ENCODE measurements at places on chromosomes 5 and 9.

DNA sequence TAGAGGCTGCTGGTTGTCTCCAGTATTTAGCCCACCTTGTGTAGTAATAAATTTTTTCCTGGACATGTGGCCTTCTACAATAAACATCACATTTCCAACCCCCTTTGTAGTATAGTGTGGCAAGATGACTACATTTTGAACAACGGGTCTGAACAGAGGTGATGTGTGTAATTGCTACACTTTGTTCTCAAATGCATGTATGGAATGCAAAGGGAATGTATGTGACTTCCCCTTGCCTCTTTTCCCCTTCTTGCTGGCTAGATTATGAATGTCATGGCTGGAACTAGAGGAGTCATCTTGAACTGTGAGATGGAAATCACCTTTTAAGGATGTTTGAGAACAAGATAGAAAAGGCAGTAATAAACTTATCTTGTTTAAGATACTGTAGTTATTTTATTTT lies 54.5 kb downstream of the PRR16 start:
- DNase-seq: no peak

DNA sequence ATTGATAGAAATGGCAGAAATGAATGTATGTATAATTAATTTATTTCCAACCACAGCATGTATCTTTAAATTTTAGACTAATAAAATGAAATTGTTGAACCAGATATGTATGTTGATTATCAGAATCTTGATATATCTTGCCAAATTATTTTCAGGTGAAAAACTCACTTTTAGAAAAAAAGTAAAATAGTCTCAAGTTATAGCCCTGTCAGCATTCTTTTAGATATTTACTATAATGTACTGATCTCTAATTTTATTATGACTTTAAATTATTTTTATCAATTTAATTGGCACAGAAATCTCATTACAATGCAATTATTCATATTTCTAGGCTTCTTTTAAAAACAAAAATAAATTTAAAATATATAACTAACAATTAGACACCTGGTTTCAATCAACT lies 1990.4 kb upstream of the CDH6 start:
- no peak for DNase-seq

- no peak for DNase-seq
Measured at GRCh38 chr5:157263496-157264090, 2.3 kb upstream of the CYFIP2 start.

DNA sequence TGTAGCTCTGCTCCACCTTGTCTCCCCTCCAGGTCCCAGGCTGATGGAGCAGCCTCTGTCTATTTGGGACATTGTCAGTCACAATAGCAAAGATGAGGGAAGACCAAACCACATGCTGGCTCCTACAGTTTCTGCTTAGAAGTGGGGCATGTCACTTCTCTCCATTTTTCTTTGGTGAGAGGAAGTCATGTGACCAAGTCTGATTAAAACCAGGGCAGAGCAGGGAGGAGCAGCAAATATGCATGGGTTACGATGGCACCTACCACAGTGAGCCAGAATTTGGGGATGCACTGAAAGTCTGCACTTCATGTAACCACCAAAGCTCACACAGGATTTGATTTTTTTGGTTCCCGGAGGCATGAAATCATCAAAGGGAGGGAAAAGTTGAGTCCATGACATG lies 234.6 kb downstream of the CDK5RAP2 start:
- DNase-seq: no peak

- DNase-seq: peak; percentile 61
Measured at GRCh38 chr9:112844771-112845542, 45.7 kb downstream of the SLC46A2 start.

GRCh38 chr5:164748861-164749260 lies 1243.4 kb downstream of the MAT2B start:
- DNase-seq: no peak

DNA sequence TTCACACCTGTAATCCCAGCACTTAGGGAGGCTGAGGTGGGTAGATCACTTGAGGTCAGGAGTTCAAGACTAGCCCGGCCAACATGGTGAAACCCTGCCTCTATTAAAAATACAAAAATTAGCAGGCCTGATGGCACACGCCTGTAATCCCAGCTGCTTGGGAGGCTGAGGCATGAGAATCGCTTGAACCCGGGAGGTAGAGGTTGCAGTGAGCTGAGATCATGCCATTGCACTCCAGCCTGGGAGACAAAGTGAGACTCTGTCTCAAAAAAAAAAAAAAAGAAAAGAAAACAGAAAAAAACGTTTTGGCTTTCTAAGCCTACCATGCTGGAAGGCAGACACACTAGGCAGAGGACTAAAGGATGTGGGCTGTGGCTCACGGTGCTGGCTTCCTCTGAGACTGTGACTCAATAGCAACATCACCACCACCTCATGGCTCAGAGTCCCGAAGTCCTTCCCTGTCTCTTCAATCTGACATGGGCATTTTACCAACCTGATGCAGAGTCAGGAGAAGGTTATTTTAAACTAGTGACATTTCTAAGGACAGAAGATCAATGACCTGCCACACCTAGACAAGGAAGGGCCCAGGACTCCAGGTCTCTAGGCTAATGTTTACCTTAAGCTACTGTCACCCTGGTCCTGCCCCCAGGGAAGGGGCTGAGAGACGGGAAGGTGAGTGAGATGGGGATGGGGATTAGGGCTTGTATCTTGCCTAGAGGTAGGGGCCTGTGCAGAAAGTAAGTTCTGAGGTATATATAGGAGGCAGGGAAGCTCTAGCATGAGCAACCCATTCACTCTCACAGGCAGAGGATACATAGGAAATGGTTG lies 3.7 kb downstream of the ECSCR start:
- DNase-seq: peak; percentile 18

- DNase-seq: no peak
Measured at GRCh38 chr5:74546796-74547195, 93.7 kb downstream of the ENC1 start.

DNA sequence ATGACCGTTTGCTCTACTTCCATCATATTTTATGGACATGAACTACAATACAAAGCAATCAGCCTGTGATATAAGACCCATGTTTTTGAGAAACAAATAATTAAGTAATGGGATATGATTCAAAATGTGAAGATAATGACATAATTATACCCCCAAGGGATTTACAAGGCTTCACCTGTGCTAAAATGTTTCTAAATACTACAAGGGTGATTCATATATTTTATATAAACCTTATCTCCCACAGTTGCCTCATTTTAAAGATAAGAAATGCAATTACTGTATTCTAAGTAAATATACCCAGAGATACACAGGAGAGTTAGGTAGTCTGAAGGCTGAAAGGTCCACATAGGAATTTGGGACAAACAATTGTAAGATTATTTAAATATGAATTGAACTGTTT lies 662.0 kb upstream of the CHD1 start:
- no peak for DNase-seq

- DNase-seq: no peak
Measured at GRCh38 chr9:25519286-25519685, 159.0 kb downstream of the TUSC1 start.

- no peak for DNase-seq
Measured at GRCh38 chr9:34650816-34651215, 1.2 kb upstream of the IL11RA start.

- DNase-seq: no peak
Measured at GRCh38 chr9:136004712-136005111, 43.5 kb upstream of the UBAC1 start.

DNA sequence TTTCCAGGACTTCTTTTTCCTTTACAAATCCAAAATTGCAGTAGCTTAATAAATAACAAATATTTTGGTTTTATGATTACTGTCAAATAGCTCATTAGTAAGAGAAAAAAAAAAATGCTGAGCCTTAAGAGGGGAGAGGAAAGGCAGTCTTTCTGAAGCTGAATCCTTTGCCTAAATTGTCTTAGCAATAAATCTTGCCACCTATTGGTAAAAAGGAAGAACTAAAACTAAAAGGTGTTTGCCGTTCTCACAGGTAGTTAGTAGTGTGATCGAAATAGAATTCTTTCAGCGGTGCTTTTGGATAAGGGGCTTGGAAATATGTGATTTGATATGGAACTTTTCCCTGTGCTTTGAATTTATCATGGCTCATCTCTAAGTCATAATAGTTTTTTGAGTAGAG lies 31.2 kb downstream of the PIK3R1 start:
- DNase-seq: no peak

- no peak for DNase-seq
Measured at GRCh38 chr5:32542216-32543059, 42.9 kb upstream of the SUB1 start.

GRCh38 chr5:164289526-164289925 lies 784.1 kb downstream of the MAT2B start:
- DNase-seq: no peak

DNA sequence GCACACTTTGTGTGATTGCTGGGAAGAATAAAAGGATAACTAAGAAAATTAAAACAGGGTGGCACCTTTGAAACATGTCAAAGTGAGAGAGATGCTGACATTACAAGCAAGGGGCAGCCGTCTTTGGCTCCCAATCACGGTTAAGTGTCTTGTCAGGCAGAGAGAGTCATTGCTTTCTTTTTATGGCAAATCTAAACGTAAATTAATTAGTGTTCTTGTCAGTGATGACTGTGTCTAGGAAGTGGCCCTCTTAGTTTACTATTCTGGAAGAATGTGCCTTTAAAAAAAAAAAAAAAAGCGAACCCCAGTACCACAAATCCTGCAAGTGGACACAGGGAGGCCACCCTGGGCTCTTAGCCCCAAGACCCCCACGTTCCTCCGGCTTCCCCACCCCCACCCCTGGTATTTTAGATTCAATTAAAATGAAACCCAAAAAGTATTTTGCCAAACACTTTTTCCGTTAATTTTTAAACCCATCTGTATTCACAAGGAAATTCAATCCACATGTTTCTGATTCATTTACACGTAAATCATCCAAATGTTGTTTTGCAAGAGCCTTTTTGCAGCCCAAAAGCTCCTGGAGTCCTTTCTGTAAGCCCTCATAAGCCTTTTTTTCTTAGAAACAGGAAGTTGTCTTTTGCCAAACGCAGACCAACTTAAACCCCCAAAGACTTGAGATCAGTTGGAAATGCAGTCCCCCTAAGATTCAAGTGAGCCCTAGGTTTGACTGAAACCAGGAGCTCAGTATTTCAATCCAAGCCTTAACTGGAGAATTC lies 399.3 kb downstream of the EBF1 start:
- no peak for DNase-seq

DNA sequence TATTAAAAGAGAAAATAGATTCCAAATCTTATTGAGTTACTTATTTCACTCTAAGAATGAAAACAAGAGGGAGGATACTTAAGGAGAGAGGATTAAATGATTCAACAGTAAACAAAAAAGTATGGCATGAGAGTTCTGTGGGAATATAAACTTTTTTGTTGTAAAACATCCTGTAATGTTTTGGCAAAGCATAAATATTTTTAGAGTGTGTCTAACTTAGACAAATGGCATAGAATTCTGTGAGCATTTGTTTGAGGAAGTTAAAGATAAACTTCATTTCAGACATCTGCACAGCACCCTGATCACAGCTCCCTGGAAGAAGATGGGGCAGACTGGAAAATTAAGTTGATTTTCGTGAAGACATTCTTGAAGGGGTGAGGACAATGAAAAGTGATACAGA lies 246.8 kb upstream of the HAPLN1 start:
- no peak for DNase-seq

- no peak for DNase-seq
Measured at GRCh38 chr9:34171753-34172535, 6.9 kb upstream of the UBAP1 start.

- DNase-seq: no peak
Measured at GRCh38 chr5:92662741-92663140, 918.3 kb downstream of the NR2F1-AS1 start.

GRCh38 chr9:95505717-95506427 lies 10.9 kb downstream of the PTCH1 start:
- DNase-seq: no peak

DNA sequence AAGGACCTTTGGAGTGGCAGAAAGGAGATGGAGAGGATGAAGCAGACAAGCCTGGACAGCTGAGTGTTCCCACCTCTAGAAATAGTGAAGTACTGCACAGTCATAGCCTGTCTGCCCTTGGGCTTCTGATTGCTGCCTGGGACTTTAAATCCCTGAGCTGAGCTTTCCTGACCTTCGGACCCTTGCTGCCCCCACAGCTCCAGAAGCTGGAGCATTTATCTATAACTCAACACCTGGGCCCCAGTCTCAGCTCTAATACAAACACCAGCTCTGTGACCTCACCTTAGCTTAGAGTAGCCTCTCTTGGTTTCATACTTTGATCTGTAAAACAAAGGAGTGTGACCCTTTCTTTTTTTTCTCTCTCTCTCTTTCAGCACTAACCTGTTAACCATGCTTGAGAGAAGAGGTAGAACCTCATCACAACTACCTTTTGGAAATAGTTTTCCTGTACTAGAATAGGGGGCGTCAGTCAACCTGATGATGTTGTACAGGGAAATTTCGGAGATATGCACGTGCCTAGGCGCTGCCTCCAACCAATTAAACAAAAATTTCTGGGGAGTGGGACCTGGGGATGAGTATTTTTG lies 25.4 kb upstream of the ELL2 start:
- no peak for DNase-seq

GRCh38 chr5:83313436-83313835 lies 158.1 kb upstream of the VCAN start:
- DNase-seq: no peak

- DNase-seq: peak; percentile 38
Measured at GRCh38 chr9:9319007-9319406, 1293.8 kb downstream of the PTPRD start.

- DNase-seq: no peak
Measured at GRCh38 chr9:128190516-128191405, 611 bp downstream of the CIZ1 start.

GRCh38 chr9:89187950-89188349 lies 9.3 kb upstream of the SHC3 start:
- DNase-seq: no peak

GRCh38 chr5:100821751-100822150 lies 81.3 kb downstream of the ST8SIA4 start:
- DNase-seq: no peak

GRCh38 chr5:14896131-14896530 lies 24.6 kb upstream of the ANKH start:
- DNase-seq: no peak

DNA sequence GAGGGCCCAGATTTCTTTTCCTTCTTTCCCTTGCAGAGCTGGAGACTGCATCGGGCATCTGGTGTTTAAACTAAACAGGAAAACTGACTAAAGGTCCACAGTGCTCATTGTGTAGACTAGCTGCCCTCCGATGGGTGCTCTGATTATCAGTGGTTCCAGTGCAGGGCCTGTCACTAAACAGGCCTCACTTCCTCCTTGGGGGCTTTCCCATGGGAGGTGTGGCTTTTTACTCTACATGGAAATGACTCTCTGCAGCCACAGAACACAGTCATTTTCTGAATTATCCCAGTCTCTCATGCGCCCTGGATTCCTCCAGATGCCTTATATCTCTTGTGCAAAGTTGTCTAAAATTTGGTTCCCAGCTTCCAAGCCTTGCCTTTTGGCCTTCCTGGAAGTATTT lies 199.2 kb downstream of the TRIO start:
- no peak for DNase-seq

- no peak for DNase-seq
Measured at GRCh38 chr5:95883185-95884016, 60.9 kb upstream of the GLRX start.

DNA sequence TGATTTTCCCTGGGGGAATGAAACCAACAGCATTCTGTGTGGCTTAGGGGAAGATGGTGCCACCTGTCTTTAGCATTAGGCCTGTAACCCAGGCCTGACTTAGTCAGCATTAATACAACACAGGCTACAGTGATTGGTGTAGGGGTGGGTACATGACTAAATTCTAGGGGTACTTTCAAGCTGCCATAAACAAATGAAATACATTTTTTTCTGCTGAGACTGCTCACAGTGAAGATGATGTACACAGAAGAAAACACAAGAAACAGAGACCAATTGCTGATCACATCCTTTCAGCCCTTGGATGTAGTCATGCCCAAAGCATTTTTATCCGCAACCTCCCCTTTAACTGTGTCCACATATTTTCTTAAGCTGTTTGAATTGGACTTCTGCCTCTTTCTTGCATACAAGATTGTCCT lies 527.2 kb downstream of the KCTD16 start:
- no peak for DNase-seq

Measured in foreskin melanocyte (primary cell).